ENCODE measurements at places on chromosomes 6 and 20. TPM values are rescaled to one million over a fixed set of nuclear protein-coding genes. Genes with fewer than 3 reads are reported as not detected.

Gene LINC00237
- not detected for polyA plus RNA-seq

Gene BPI
- not detected for polyA plus RNA-seq

Gene PYGB
- polyA plus RNA-seq = 37.0 TPM

Gene ZBTB24
- 2.7 TPM for polyA plus RNA-seq

Gene SIRPB2
- polyA plus RNA-seq = 1.7 TPM

Gene SPEF1
- 0.06 TPM for polyA plus RNA-seq
